GM12891 (cell line): ENCODE measurements at places on chromosomes 3 and 15.
A peak's percentile ranks its signal among the peaks of the same experiment; 100 is the strongest.

DNA sequence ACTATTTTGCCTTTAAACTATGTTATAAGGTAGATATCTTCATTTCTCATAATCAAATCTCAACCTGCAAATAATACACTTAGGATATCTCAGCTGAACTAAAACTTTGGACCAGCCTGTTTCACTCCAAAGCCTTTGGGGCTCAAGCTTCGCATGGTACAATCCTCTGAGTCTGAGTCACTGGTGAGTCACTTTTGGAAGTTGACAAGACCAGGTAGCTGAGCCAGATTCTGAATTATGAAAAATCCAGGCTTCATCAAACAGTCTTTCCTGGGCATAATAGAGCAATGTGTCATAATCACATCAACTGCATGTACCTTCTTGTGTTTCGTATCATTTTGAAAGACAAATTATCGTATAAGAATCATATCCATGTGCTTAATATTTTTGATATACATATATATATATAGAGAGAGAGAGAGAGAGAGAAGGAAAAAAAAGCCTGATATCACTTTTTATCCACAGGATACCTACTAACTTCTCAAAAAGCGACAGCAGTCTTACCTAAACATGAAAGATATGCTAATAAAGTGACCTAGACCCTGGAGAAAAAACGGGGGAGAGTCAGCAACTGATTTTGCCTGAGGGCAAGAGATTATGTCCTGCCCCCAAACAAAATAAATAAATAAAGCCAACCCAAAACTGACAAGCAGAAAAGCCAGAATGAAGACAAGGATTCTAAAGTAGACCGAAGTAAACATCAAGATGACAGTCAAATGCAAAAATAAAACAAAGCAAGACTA lies 263.9 kb upstream of the TGFBR2 start:
- no peak for DNase-seq

- DNase-seq = no peak
Observed at GRCh38 chr3:186599142-186599784, 13.6 kb upstream of the AHSG start.

- DNase-seq = no peak
Observed at GRCh38 chr3:81024560-81024959, 736.9 kb downstream of the GBE1 start.

DNA sequence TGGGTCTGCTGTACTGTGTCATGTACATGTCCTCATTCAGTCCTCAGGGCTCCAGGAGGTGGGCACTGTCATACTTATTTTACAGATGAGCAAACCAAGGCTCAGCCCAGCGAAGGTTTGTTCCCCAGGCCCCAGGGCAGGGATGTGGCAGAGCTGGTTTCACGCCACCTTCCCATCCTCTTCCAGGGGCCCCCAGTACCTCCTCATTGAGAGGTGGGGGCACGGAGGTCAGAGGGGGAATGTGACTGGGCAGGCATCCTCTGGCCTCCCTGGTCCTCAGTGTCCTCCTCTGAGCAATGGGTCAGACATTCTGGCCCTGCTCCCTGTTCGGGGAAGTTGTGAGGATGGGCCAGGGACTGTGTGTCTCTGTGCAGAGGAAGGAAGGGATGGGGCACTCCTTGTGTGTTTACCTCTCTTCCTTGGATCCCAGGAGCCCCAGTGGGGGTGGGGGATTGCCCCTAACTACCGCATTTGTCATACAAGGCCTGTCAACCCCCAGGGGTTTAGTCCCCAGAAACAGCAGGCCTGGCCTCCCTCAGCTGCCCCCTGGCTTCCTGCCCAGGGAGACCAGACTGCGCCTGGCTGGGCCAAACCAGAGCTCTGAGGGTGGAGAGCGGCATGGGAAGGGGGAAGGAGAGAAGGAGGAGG lies 65.9 kb upstream of the LCTL start:
- no peak for DNase-seq

GRCh38 chr15:90895571-90896117 lies 7.5 kb upstream of the MAN2A2 start:
- DNase-seq = no peak

- DNase-seq = no peak
Observed at GRCh38 chr15:47027322-47027946, 689.9 kb upstream of the SEMA6D start.

- peak; percentile 48 for DNase-seq
Observed at GRCh38 chr15:52180196-52180835, 10.9 kb downstream of the GNB5 start.

DNA sequence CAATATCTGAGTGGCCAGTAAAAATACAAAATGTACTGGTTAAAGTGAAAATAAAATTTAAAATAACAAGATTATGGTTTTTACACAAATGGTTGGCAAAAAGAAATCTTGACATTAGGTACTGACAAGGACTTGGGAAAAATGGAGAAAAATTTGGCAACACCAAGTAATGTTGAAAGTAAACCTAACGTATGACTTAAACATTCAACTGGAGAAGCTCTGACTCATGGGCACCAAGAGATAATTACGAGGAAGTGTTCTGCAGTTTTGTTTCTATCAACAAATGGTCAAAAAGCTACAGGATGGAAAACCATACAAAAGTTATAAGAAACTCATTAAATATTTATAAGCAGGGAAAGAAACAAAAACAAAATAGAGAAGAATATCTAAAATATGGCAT lies 177.7 kb downstream of the ZNF385D start:
- no peak for DNase-seq

- DNase-seq = peak; percentile 24
Observed at GRCh38 chr3:143535994-143536784, 312.1 kb downstream of the SLC9A9 start.

DNA sequence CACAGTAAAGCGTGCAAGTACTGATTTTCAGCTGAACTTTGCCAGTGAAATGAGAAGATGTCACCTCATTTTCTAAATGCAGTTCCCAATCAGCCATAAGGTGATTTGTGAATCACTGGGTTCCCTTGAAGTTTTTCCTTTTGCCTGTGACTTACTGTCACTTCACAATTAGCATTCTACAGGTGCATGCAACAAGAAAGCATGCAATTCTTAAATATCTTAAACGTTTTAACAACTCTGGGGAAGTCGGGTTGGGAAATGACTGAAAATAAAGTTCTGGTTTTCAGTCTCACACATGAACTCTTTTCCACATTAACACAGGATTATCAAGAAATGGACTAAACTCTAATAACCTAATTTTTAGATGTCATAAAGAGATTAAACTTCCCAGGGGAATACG lies 5.2 kb downstream of the GSK3B start:
- no peak for DNase-seq

DNA sequence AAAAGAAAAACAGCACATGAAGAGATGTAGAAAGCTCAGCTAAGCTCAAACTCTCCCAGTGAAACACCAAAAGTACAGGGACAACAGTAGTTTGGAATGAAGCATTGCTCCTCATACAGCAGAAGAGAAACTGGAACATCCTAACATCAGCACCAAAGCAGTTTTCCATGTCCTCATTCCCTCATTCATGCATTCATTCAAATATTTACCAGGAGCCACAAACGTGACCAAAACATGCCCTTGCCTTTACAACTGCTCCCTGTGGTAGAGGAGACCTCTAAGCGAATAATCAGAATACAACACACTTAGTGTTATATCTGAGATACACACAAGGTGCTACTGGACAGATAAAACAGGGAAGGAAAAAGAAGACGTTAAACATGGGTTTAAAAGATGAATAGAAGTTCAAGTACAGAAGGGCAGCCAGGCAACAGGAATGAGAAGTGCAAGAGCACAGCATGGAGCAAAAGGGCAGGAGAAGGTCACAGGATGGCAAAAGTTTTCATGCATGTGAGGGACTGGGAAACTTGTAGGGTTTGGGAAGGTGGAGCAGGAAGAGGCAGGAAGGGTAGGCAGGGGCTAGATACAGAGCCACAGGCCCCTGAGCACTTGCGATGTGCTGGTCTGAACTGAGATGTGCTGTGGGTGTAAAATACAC lies 58.5 kb upstream of the LMCD1 start:
- DNase-seq = no peak

GRCh38 chr3:177468816-177469215 lies 271.5 kb upstream of the TBL1XR1 start:
- DNase-seq = no peak

DNA sequence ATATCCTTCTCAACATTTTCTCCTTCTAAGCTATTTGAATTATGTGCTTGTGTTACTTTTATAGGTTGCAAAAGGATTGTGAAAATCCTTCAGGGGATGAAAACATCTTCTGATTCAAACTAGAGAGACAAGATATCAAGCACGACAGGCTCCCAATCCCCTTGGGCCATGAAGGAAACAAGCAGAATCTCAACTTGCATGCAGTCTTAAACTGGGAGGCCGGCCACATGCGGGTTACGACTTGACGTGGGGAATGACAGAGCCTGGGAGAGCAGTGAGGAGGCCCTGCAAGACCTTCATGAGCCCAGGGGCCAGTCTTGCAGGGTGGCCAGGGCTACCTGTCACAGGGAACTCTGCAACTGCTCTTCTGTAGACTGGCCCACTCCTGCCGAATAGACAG lies 94.4 kb downstream of the SCN11A start:
- DNase-seq = no peak

GRCh38 chr3:65793495-65794200 lies 245.1 kb downstream of the MAGI1 start:
- DNase-seq = no peak

DNA sequence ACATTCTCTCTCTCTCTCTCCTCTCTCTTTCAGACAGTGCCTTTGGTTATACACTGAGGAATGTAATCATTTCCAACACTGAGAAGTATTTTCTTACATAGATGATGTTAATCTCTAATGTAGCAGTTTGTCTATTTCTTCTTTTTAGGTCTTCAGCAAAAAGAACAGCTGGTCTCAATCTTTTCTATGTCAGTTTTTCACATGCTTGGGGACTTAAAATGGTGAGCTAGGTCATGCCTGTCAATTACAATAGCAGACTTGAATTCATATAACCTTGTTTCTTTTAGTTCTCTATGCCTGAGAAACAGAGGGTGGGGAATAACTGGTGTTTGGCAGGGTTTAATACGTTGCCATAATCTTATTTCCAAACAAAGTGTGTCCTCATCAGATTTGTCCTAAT lies 786.2 kb downstream of the SQOR start:
- DNase-seq = no peak

DNA sequence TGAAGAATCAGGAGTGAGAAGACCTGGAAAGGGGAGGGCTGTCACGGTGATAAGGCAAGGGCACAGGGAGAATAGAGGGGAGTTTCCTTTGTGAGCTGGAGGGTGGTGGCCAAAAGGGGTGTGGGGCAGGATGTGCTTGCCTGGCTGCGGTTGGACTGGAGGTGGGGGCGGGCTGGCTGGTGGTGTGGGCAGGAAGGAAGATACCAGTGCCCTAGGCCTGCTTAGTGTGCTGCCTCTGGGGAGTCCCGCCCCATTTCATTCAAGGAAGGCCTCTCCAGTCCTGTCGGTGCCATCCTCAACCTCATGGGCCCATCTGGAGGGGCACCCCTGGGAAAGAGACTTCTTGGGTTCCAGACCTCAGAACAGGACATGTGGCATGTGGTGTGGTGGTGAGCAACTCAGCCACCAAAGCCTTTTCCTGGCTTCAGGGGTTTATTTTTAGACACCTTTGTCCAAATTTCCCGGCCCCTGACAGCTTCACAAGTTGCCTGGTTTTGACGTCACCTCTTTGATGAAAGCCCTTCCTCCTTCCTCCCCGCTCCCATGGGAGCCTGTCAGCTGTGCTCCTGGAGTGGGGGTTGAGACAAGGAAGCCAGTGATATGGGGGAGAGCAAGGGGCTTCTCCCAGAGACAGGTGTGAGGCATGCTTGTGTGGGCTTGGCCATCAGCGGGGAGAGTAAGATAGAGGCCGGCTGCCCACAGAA lies 15.6 kb downstream of the TEX264 start:
- DNase-seq = peak; percentile 54

GRCh38 chr3:13141991-13142412 lies 68.8 kb upstream of the IQSEC1 start:
- DNase-seq = no peak

DNA sequence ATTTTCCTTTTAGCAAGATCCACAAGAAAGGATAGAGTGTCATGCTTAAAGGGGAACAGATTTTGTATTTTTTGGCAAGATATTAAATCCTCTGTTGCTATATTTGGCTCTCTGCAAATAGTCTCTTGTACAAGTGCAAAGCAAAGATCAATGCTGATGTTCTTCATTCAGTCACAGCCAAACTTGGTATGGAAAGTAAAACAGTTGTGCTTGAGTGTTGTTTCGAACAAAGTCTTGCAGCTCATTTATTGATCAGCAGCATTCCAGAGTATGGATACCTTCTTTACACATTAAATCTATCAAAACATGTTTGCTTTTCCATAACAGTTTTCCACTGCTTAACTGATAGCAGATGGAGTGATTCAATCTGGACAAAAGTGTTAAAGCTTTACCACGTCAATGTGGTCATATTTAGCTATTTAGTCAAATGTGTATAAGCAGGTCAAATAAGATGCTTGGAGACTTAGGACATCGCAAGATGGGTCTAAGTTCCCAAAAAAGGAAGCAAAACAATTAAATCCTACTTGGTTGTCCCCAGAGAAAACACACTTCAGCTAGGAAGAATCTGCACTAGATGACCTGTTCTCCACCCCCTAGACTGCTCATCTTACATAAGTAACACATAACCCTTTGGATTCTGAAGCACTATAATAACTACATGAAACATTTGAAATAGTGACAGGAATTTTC lies 52.4 kb downstream of the VGLL3 start:
- DNase-seq = no peak

GRCh38 chr15:96340348-96340597 lies 9.8 kb downstream of the NR2F2 start:
- no peak for DNase-seq

DNA sequence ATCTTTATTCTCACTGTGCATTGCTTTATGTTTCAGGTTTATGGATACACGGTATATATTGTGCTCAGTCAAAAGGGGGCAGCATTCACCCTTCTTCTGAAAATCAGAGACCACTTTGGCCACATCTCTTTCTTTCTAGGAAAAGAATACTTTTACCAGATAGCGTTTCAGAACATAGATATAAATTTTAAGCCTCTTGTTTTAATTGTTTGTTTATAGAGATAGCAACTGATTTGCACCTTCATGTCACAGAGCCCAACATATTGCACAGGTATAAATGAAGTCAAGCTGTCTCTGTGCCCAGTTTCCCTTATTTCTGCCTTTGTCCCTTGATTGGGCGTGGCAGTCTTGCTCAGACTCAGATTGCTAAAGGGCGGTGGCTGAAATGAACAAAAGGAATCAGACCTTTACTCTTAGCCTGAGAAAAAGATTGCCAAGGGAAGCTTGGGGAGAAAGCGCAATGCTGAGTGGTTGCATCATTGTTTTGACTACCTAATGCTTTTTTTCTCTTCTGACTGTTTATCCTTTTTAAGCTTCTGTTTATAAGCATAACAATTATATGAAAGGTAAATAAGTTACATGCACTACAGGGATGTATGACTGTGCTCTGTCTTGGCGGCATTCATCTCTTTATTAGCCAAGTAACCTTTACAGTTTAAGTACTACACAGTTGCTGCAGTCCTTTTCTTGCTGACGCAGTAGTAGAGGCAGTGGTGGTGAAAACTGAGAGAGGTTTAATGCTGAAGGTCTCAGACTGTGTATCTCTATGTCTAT lies 70.8 kb upstream of the ZBTB20 start:
- DNase-seq = no peak

GRCh38 chr3:58336135-58336882 lies 3.6 kb downstream of the PXK start:
- DNase-seq = no peak
